ENCODE measurements at places on chromosomes 1 and 21.

DNA sequence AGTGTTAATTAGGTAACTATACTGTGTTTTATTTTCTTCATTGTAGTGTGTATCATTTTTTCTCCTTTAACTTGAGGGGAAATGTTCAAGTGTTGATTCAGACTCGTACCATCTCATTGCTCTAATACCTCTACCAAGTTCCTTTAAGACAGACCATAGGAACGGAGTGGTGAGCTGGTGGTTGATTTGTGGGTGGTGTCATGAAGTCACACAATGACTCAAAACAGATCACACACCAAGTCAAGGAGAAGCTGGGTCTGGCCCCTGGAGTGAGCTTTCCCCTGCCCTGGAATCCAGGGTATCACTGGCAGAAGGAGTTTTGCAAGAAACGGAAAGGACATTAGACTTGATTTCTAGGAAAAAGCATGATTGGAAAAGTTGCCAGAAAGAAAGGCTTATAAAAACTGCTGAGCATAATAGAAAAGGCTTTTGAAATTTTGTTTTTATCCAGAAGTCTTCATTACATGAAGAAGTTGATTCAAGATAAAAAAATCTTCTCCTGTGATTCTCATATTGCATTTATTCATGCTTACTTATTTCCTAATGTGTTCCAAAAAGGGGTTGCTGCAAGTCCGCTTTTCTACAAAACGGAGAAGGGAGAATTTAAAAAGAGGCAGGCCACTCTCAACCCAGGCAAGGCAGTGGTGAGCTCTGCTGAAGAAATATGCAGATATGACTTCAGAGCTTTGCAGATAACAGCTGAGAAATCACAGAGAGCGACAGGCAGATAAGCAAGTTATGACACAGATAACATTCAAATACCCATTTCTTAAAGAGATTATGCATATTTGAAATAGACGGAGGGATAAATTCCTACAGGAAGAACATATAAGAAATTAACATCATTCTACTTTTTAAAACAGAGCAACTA is 79.7 kb downstream of the TBX19 start:
- no peak for DNase-seq

- peak; percentile 97 for DNase-seq
Measured at GRCh38 chr1:226125097-226125630, 61.4 kb downstream of the ACBD3 start.

DNA sequence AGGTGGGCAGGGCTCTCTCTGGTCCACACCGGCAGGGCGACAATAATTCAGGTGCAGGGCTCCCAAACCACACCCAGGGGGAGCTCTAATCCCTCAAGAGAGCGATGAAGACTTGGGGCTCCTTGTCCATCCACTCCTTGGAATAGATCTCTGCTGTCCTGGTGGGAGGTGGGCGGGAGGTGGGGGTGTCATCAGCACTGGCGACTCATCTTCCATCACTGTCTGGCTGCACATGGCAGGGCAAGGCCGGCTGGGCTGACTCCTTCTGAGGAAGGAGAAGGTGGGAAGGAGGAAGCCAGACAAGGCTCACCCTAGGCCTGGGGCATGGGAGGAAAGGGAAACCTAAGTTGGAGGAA is 29.3 kb downstream of the TNNT2 start:
- DNase-seq = peak; percentile 92

GRCh38 chr1:240044620-240045019 is 47.1 kb upstream of the FMN2 start:
- DNase-seq = no peak

GRCh38 chr21:21606041-21606440 is 607.8 kb downstream of the NCAM2 start:
- no peak for DNase-seq

- no peak for DNase-seq
Measured at GRCh38 chr1:105730701-105731100, 1325.8 kb upstream of the PRMT6 start.

DNA sequence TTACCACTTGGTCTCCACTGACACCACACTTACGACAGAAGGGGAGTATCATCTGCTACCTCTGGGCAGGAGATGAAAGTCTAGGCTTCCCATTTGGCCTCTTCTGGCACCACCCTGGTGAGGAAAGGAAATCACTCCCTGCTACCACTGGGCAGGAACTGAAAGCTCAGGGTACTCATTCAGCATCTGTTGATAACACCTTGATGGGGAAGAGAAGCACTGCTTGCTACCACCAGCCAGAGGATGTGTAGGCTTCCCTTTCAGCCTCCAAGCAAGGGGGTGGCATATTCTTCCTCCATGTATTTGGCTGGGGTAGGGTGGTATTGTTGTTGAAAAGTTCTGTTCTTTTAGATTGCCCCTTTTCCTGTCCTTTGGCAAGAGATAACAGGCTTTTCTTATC is 115.0 kb downstream of the ACBD6 start:
- DNase-seq = no peak

GRCh38 chr1:45079533-45079932 is 67.5 kb downstream of the UROD start:
- no peak for DNase-seq

GRCh38 chr1:9628541-9629444 is 22.7 kb upstream of the PIK3CD start:
- DNase-seq = no peak

- peak; percentile 21 for DNase-seq
Measured at GRCh38 chr1:117613249-117613968, 7.6 kb downstream of the TENT5C start.

DNA sequence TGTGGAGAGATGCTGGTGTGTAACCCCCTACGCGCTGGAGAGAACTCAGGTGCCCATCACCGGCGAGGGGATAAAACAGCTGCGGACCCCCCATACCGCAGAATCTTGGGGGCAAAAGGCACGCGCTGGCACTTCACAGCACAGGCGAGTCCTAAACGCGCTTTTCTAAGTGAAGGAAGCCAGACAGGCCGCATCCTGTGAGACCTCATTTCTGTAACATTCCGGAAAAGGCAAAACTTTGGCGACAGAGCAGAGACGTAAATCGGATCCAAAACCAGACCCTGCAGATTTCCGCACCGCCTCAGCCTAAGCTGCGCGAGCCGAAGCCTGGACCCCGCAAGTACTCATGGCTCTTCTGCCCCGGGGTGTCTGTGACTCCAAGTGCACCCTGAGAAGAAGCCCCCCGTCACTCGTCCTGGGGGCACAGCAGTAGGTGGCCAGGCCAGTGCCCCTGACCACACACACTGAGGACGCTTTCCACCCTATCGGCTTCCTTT is 60.9 kb downstream of the SLX9 start:
- no peak for DNase-seq

DNA sequence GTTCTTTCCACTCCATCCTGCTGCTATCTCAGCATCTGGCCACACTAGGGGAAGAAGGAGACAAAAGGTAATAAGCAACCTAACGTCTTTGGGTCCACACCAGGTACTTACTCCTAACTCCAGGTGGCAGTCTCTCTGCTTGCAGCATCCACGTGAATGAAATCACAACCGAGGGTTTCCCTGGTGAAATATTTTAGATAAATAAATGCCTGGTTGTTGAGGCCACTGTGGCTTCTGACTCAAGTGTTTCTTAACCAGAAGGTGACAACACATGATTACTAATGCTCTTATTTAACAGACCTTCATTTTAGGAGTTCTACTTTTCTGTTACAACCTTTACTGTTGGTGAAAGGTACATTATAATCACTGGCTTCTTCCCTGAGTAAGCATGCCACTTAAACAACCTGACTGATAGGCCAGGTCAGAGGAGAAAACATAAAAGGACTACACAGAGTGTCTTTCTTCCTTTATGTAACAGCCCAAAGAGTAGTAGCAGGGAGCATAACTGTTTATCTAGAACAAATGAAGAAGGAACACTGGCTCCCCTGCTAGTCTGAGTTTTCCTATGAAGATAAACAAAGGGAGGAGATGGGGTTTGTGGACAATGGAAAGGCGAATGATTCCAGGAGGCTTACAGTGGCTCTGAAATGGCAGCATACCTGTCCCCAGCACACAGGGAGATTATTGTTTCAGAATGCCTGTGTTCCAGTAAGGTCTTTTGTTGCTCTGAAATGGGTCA is 59.9 kb downstream of the SYT6 start:
- no peak for DNase-seq

GRCh38 chr1:200741551-200742207 is 3.0 kb downstream of the CAMSAP2 start:
- DNase-seq = no peak

DNA sequence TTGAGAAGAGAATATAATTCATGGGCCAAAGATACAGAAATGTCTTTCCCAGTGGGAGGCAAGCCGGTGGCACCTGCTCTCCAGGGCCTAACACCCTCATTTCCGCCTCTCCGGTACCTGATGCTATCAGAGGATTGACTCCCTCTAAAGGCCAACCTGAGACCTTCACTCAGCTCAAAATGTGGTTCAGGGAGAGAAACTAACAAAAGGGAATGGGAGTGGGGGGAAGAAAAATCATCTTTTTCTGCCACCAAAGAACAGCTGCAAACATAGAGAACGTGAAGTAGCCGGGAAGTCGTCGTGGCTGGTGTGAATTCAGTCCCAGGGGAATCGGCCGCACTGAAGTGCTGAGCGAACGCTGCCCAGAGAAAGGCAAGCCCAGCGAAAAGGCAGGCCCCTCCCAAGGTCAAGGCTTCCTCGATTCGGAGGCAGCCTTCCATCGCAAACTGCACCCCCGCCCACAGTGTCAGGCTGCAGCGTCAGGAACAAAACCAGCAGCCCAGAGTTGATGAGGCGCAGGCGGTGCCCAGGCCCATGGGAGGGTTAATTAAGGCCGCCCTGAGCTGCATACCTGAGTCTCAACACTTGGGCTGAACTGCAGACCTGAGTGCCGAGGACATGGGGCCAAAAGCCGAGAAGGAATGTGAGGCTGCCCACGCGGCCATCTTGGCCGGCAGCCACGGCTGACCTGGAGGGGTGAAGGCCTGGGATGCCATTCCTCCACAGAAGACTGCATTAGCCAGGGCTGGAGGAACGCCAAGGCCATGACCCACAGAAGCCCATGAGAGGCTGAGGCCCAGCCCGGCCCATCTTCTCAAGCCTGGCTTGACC is 160.2 kb downstream of the PSMG1 start:
- DNase-seq = peak; percentile 72

DNA sequence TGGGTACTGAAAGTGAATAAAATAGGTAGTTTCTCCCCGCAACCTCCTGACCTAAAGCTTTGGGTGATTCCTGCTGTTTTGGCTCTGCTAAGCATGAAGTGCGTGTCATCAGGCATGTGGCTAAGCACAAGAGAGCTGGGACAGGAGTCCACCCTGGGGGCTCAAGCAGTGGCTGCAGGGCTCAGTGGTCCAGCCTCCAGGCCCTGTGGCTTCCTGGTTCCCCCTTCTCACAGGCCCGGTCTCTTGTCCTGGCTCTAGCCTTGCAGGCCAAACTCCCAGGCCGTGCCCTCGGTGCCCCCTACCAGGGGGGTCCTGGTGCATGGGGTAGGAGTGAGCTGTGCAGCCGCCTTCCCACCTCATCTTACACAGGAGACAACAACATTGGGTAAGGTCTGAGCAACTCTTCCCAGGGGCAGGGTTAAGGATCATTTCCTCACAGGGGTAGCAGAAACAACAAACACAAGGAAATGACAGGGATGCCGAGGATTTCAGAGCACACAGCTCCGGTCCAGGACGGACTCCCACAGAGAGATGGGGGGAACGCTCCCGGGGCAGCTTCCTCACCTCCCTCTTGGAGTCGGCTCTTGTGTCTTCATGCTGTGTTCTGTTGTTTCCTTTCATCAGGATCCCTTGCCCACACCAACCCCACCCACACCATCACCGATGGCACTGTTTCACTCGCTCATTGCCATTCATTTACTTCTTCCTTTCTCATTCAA is 19.8 kb upstream of the SLC2A1 start:
- peak; percentile 84 for DNase-seq

DNA sequence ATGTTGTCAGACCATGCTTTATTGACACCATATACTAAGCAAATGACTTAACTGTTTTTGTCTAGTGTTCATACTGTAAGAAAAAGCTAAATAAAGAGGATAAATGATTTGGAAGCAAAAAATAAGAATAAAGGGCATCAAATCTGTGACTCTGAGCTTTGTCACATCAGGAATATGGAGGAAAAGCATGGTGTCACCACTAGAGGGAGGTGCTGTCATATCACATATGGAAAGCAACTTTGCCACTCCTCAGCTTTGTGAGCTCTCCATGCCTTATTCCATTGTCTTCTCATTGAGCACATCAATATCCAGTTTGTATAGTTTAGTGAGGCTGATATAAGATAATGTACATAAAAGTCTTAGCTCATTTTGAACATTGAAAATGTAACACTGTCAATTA is 20.8 kb upstream of the GBP1 start:
- DNase-seq = no peak

DNA sequence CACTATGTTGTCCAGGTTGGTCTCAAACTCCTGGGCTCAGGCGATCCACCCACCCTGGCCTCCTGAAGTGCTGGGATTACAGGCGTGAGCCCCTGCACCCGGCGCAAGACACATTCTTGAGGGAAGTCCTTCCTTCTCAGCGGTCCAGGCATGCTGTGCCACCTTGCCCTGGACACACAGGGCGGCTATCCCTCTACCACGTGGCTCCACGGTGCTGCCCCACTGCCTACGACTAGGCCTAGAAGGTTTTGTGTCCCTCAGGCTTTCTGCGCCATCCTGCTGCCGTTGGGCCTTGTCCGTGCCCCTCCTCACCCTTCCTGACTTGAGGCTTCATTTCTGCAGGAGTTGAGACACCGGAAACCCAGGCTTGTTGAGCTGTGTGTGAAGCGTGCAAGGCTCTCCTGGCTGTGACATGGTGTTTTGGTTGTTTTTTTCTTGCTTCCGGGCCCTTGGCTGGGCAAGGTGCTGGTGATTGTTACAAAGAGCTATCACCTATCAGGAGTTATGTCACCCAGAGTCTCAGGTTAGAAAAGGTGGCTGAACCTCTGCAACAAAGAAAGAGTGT is 13.9 kb downstream of the C1orf174 start:
- DNase-seq = no peak

GRCh38 chr1:153503766-153504165 is 32.0 kb downstream of the S100A6 start:
- no peak for DNase-seq

DNA sequence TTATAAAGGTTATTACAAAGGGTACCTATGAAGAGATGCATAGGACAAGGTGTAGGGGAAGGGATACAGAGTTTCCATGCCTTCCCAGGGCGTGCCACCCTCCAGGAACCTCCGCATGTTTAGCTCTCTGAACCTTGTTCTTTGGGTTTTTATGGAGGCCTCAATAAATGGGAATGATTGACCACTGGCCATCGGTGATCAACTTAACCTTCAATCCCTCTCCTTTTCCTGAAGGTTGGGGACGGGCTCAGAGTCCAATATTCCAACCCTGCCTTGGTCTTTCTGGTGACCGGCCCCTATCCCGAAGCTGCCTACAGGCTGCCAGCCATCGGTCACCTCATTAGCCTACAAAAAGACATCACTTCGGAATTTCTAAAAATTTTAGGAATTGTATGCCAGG is 11.7 kb downstream of the CD244 start:
- no peak for DNase-seq

- DNase-seq = no peak
Measured at GRCh38 chr1:219373616-219373935, 199.9 kb downstream of the LYPLAL1 start.

- peak; percentile 44 for DNase-seq
Measured at GRCh38 chr1:10624256-10625050, 149.7 kb downstream of the PEX14 start.

- DNase-seq = no peak
Measured at GRCh38 chr1:186754542-186755145, 74.1 kb upstream of the PLA2G4A start.

Measured in endodermal cell (in vitro differentiated cells).